SK-N-MC (cell line): ENCODE measurements at places on chromosomes 12 and 14.

GRCh38 chr14:59333235-59333634, 131.9 kb downstream of the GPR135 start:
- DNase-seq = no peak

- DNase-seq = no peak
Observed at GRCh38 chr14:49033131-49033530, 553.0 kb downstream of the RPS29 start.

DNA sequence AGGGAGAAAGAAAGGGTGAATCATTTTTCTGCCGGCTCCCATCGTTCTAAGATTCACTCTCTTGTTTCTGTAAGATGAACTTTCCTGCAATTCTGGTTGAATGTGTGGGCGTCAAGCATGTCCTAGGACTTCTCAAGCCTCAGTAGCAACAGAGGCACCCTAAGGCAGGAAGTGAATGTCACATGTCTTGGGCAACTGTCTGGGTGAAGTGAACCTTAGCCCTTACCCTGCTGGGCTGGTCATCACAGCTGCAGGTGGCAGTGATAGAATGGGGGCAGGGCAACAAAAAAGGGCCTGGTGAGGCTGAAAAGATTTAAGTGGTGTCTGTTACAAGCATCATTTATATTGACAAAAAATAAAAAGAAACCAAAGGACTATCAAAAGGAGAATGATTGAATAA, 45.9 kb upstream of the CAND1 start:
- no peak for DNase-seq

GRCh38 chr12:62643486-62643885, 176.9 kb downstream of the MON2 start:
- DNase-seq = no peak

- DNase-seq = peak; percentile 98
Observed at GRCh38 chr14:68682166-68683103, 110.4 kb downstream of the ZFP36L1 start.

- no peak for DNase-seq
Observed at GRCh38 chr14:59161561-59162175, 26.8 kb upstream of the DAAM1 start.

DNA sequence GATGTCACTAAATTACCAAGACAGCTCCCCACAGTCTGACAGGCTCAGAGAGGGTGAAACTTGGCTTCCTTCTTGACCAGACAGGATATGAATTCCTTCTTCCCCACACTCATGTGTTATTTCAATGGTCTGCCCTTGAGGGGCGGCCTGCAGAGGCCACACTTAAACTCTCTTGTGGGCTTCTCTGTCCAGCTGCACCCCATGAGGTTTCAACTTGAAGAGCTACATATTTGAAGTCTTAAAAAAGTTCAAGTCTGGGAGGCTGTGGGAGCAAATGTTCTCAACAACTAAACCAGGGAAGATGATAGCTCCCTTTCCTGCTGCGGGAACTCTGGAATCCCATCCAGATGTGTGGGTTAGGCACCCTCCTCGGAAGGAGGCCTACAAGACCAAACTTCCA, 98.3 kb downstream of the TTC7B start:
- no peak for DNase-seq

GRCh38 chr14:77208291-77208978, 26.8 kb downstream of the TMEM63C start:
- no peak for DNase-seq

GRCh38 chr12:34386016-34386415, 363.7 kb downstream of the ALG10 start:
- no peak for DNase-seq

DNA sequence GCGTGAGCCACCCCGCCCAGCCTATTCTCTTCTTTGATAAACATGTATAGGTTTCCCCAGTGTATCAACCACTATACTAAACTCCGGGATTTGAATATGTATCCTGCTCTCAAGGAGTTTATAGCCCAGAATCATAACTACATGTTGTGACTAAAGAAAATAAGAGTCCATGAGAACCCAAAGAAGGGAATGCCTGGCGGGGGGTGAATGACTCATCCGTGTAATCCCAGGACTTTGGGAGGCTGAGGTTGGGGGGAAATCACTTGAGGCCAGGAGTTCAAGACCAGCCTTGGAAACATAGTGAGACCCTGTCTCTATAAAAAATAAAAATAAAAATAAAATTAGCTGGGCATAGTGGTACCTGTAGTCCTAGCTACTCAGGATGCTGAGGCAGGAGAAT, 57.2 kb downstream of the SIX6 start:
- DNase-seq = no peak
